ENCODE measurements at places on chromosomes 1 and 21.

DNA sequence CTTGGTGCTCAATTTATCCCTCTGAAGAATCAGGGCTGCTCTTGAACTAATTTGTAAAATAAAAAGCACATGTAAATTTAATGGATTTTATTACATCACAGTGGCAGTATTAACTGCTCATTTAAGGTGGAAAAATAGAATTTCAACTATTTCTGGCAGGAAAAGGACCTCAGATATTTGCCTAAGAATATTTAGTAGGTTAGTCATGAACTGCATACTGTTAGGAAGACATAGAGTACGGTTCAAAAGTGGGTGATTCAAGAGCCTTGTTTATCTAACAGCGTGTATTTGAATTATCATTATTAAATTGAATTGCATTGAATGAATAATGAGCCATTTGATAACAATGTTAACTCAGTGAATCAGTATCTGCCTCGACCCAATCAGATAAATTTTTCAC, 248.8 kb upstream of the PBX1 start:
- DNase-seq: no peak

DNA sequence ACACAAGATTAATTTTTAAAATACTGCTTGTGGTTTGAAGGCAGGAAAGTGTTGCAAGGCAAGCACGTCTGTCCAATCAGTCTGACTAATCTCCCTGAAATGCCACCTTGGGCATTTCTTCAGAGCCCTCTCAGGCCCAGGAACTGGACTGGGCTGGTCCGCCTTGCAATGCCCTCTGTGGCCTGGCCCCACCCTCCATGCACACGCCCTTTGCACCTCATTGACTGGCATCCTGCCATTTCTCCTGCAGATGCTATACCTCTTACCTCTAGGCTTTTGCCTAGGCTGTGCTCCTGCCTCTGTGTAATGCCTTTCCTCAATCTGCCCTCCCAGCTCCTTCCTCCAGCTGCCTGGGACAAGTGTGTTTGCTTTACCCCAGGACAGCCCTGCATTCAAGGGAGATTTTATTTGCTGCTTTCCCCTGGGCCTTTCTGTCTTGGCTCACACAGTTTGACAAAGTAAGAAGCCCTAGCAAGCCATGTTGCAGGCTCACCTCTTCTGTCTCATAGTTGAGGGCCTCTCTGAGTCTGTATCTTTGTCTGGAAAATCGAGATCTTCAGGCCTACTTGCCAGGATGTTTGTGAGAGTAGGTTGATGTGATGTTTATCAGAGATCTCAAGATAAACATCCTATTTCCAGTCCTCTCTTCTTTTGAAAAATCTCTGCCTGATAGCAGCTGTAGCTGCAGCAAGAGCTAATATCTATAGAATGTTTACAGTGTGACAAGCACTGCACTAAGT, 149.2 kb upstream of the JUN start:
- no peak for DNase-seq

DNA sequence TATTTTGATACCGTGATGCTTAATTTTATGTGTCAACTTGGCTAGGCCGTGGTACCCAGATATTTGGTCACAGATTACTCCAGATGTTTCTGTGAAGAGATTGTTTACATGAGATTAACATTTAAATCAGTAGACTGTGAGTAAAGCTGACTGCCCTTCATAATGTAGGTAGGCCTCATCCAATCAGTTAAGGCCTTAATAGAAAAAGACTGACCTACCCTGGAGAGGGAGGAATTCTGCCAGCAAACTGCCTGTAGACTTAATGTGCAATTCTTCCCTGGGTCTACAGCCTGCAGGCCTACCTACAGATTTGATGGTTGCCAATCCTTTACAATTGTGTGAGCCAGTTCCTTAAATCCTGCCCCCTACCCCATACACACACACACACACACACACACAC, 4.3 kb downstream of the SETSIP start:
- DNase-seq: no peak

DNA sequence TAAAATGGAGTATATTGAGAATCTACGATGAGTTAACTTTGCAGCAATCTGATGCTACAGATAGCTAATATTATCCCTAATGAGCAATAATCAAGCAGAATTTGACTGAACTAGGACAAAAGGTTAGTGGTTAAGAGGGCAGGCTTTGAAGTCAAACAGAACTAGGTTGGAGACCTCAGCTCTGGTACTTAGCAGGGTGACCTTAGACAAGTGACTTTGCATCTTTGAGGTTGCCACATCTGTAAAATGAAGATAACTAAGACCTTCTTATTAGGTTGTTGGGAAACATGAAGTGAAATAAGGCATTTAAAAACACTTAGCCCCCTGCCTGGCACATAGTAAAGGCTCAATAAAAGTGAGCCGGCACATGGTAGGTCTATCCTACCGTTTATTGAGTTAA, 4.3 kb upstream of the FUCA1 start:
- DNase-seq: no peak

DNA sequence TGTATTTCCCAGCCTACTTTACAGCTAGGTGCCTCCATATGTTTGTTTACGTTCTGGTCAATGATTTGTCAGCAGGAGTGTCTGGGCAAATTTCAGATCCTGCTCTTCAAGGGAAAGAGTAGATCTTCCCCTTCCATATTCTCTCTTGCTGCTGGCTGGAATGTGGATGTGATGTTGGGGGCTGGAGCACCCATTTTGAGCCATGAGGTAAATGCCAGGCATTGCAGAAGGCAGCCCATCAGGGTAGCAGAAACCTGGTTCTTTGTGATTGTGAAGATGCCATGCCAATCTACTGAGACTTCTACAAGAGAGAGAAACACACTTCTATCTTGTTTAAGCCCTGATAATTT, 25.1 kb downstream of the RUNX1 start:
- no peak for DNase-seq

DNA sequence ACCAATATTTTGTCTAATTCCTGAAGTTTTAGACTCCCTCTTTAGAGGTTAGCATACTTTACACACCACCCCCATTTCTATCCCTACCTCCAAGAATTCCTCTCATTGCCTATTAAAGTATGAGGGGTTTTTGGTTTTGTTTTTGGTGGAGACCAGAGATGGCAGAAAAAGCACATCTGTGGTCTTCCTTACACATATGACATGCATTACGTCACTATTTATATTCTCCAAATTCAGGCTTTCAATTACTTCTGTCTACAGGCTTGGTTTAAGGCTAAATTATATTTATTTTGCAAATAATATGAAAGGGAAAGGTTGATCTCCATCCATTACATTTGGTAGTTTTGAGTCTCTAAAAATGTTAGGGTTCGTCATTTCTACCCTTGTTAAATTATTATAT, 674.6 kb downstream of the LMO4 start:
- DNase-seq: no peak

GRCh38 chr1:223244366-223245103, 101.5 kb upstream of the TLR5 start:
- DNase-seq: no peak

DNA sequence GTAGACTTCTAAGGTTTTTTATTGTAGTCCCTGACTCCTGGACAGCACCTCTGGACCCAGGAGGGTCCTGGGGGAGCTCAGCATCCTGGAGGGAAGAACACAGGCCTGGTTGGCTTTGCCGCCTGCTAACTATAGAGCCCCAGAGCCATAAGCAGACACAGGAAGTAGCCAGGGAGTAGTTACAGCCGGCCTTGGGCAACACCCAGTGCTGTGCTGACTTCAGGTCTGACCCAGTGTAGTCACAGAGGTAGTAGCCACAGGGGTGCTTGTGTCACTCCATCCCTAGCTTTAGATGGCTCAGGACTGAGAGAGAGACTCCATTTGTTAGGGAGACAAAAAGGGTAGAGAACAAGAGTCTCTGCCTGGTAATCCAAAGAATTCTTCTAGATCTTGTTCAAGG, 21.9 kb downstream of the MCOLN2 start:
- DNase-seq: no peak

GRCh38 chr1:71080230-71080738, 551 bp downstream of the ZRANB2 start:
- DNase-seq: no peak

- DNase-seq: no peak
Measured at GRCh38 chr1:64488862-64489261, 18.9 kb downstream of the CACHD1 start.

DNA sequence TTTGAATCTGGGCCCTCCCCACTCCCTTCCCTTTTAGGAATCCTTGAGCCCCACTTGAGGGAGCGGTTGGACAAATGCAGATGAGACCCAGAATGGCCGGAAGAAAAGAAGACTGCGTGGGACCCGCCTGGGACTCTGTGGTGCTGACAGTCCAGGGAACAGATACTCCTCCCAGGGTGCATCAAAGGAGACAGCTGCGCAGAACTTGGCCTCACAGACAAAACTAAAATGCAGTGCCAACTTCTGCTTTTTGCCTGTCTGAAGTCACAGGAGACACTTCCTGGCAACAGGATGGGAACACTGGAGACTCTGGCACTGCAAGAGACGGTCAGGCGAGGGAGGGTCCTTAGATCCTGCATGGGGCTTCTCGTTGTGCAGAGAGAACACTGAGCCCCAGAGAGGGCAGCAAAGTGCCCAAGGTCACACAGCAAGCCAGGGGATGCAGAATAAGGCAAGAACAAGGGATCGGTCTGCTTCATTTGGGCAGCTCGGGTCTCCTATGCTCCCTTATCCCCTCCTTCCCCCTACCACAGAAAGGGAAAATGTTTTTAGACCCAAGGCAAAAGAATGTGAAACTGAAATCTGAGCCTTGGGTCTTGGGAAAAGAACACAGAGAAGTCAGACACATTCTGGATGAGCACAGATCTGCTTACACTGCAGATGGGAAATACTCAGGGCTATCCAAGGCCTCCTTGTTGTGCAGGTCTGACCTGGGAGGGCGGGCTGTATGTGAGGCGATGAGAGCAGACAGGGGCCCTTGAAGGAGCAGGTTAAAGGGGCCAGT, 182.4 kb downstream of the TRABD2B start:
- DNase-seq: no peak

- no peak for DNase-seq
Measured at GRCh38 chr1:243855616-243856318, 5.7 kb upstream of the AKT3 start.

- no peak for DNase-seq
Measured at GRCh38 chr1:30684259-30684658, 39.1 kb downstream of the MATN1 start.

GRCh38 chr1:205661429-205662134, 18.7 kb downstream of the SLC45A3 start:
- no peak for DNase-seq

All from occipital lobe (tissue), 3 donors.